ENCODE measurements at places on chromosomes 3 and 15.

DNA sequence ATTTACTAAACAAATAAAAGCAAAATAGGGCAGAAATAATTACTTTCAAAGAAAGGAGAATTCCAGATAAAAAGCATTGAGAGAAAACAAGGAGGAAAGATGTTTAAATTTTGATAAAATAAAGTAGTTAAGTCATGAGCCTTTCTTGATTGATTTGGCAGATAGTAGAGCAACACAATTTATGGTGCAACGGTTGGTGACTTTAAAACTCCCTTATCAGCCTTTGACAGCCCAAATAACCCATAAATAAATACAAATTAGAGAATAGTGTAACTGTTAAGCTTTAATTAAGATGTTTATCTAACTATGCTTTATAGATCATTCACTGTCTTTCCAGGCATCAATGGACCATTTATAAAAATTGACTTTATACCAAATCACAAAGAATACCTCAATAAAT lies 54.0 kb upstream of the EIF1B start:
- no peak for DNase-seq

DNA sequence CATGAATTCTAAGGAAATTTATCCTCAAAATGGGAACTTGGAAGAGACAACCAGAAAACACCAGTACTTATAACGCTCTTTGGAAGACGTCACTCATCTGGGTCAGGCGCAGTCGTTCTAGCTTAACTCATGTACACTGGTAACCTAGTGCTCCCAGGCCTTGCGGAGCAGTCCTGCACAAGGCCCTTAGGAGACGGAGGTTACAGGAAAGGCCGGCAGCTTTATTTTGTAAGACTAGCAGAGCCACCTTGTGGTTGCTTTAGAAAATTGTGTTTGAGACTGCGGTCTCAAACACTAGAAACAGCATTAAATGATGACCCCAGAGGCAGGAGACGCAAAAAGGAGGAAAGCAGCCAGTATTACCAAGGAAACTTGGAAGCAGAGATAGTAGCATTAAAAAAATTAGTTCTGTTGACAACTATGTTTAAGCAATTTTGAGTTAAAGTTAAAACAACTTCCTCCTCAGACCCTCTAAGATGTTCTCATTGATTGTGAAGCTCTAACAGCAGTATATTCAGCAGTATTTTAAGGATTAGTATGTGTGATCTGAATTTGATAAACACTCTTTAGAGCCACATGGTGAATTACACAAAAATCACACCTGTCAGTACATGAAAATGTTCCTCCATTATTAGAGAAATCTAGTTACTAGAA lies 141.9 kb upstream of the C2CD4B start:
- DNase-seq: peak; percentile 32

- no peak for DNase-seq
These were observed 166.6 kb downstream of the TPRG1 start for GRCh38 chr3:189338366-189338765.

DNA sequence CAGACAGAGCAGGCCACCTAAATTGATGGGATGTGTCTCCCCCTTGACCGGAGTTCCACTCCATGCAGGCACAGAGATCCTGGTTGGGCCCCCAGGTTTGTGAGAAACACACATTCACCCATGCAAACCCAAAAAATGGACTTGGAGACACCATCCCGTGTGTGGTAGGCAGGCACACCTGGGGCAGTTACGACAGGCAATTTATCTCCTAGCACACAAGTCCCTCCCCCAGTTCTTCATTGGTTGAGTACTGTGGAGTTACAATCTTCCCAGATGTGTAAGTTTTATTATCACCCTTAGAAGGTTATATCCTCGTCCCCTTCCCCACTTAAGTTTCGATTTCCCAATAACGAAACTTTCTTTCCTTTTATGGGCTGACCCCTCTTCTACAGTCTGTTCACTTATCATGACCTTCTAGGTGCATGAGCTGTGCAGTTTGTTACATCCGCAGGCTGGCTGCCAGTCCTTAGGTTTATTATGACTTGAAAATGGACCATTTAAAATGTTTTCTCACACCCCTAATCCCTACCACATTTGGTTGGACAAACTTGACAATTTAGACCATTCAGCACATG lies 27.3 kb downstream of the ARL8B start:
- no peak for DNase-seq

DNA sequence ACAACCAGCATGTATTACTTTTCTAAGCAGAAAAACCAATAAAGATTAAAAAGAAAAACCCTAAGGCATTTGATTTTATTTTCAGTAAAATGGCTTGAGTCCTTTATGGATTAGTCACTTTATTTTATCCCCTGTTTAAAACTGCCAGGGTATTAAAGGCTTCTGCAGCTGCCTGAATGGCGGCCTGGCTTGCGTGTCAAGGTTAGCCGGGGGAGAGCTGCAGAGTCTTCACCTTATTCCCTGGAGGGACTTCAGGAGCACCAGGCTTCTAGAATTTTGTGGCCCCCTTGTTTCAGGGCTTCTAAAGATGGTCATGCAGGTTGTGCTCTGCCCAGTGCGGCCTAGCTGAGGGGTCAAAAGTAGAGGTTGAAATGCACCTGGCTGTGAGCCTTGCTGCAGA lies 58.0 kb upstream of the ICE2 start:
- no peak for DNase-seq

- DNase-seq: no peak
These were observed 168.3 kb upstream of the GBE1 start for GRCh38 chr3:81929697-81930096.

DNA sequence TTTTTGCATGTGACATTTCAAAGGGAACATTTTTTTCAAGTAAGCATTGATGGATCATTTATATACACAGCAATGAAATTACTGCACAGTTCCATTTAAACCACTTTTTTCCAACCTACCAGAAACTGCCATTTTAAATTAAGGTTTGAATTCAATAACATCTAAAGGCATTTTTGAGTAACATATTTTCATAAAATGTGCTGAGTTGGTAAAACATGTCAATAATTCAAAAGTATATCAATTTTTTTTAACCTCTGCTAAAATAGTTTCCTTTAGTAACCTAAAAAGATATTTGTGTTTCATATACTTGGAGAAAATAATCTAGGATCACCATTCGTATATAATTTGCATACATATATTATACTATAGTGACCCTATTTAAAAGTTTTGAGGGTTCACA lies 355.1 kb upstream of the KCNMB2 start:
- no peak for DNase-seq

DNA sequence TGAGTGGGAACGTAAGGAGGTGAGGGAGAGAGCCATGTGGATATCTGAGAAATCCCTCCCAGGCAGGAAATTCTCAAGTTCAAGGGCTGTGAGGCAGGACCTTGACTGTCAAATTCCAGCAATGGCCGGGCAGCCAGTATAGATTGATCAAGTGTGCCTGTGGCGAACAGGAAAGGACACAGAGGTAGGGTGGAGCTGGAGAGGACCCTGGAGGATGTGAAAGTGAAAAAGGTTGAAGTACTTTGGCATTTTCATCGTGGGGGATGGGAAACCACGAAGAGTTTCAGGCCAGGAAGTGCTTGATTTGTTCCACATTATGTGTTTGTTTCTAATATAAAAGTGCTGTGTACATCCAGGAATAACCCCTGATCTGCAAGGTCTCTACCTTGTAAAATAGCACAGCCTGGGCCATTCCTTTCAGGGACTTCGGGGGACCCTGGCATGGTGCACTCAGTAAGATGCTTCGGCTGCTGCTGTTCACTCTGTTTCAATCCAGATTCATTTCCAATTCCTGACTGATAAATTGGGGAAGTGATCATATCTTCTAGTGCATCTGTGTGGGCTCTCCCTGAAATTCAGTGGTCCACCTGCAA lies 156.6 kb downstream of the MCTP2 start:
- DNase-seq: no peak

DNA sequence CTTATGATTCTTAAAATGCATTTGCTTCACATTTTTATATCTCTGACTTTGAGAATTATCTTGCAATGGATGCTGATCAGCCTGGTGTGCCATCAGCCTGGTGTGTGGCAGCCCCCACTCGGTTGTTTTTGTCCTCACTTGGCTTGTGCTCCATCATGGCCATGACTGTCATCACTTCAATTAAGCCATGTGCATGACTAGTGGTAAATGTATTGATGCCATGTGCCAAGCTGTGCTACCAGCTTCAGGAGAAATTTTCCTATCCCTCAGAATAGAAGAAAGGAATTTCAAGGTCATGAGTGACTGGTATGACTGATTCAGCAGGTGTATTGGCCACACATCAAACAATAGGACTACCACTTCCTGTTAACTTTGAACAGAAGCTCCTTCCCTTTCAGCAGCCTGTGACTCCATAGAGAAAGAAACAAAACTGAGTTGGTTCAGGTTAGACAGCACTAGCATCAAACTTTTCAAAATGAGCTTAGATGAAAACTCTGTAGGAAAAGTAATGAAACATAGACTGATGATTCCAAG lies 251.7 kb downstream of the GRM7 start:
- no peak for DNase-seq

DNA sequence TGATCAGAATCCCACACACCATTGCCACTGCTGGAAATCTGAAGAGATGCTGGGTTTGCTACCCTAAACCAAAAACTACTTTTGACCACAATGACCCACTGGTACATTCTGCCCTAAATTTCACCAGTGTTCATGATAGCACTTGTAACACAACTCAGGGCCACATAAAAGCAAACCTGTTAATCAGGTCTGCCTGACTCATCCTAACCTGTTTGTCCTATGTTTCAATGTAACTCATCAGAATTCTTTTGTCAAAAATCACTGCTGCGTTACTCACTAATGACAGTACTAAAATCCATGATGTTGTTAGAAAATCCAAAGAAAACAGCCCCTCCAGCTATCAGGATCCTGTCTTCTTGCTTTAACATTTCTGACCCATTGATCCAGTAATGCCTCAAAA lies 55.6 kb upstream of the XCR1 start:
- no peak for DNase-seq

DNA sequence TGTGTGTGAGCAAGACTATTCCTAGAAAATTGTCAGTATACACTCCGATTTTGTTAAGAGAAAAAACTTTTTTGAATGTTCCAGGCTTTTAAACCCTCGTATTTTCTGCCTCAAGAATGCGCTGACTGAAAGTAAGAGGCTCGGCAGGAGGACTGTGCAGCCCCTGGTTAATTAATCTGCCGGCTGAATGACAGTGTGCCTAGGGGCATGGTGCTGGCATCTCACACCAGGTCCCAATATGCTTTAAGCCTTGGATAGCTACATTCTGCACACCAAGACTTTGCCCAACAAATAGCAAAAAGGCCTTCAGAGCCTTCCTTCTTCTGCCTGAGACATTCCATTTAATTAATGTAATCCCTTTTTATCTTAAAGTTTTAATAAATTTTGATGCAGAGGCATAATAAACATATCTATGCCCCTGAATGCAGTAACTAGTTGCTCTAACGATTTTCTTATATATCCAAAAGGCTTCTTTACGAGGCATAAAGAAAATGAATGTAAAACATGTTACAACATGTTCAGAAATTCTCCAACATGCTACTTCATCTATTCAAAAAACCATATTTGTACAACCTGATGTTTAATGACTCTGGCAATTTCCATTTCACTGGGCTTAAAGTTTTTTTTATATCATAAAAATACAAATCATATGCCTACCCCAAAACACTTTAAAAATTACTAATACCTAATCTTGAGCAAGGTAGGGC lies 37.9 kb downstream of the DPH6 start:
- DNase-seq: no peak

DNA sequence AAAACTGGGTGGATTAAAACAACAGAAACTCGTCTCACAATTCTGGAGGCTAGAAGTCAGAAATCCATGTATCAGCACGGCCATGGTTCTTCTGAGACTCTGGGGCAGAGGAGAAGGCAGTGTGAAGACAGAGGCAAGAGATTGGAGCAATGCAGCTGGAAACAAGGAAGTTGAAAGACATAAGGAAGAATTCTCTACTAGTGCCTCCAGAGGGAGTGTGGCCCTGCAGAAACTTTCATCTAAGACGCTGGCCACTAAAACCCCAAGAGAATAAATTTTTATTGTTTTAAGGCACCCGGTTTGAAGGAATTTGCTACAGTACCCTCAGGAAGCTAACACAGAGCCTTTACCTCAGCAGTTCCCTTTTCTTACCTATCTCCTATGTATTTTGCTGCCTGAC lies 1012.2 kb upstream of the CADM2 start:
- no peak for DNase-seq

DNA sequence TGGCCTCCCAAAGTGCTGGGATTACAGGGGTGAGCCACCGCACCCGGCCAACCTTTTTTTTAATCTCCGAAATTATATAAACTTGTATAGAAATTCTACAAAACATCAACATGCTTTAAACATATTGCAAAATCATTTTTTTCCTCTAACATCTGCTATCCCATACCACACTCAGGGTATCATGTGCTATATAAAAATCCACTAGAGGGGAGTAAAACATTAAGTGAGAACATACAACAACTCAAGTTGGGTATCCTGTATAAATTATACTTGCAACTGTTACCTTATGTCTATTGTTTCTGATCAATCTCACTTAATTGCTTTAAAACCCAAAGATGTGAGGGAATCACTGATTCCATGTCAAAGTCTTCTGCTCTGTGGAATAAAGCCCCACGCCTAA lies 71.9 kb upstream of the FBN1 start:
- no peak for DNase-seq

GRCh38 chr3:71067977-71068654 lies 515.4 kb downstream of the FOXP1 start:
- no peak for DNase-seq

DNA sequence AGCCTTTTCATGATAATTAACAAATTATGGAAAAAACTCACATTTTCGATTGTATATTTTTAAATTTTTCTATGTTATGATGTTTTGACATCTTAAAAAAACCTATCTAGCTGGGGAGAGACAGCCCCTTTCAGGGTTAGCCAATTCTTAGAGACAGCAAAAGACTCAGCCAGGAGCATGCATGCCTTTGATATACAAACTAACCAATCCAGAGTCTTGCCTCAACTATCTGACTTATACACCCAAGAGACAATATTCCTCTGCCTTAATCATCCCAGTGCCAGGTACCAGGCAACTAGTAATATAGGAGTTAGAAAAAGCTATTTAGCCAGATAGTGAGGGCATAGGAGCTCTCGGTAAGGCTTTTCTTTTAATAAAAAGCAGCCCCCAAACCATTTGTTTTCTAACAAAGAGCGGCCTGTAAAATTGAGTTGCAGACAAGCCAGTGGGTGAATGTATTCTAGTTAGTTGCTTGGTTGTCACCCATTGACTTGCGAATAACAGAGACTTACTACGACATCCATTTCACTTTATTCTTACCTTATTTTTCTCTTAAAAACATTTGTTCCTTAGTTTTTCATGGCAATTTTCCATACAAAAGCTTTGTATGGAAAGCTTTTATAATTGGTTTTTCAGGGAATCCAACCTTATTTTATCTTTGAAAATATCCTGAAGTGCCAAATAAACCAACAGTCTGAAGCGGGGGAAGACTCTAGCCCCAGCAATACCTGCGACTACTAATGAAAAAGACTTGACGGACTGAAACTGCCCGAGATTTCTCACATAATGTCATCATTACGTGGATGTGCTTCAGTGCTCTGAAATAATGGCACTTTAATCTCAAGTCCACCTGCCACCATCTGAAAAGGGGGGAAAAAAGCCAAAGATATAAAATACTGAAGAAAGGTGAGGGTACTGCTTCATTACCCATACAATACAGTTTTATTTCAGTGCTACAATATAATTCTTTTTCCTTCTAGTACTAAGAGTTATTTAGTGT lies 64.6 kb upstream of the ATP2C1 start:
- no peak for DNase-seq
